ENCODE measurements at places on chromosomes 1 and 21. TPM values are rescaled to one million over a fixed set of nuclear protein-coding genes. Genes with fewer than 3 reads are reported as not detected.

GRCh38 chr21:25025596-25025995, 581.7 kb downstream of the MRPL39 start:
- no peak for DNase-seq

The SLC2A5 gene
- 63.8 TPM for total RNA-seq

The KCND3 gene
- under 0.01 TPM for total RNA-seq

The TSPAN1 gene
- not detected for total RNA-seq

The SPRR2F gene
- not detected for total RNA-seq

DNA sequence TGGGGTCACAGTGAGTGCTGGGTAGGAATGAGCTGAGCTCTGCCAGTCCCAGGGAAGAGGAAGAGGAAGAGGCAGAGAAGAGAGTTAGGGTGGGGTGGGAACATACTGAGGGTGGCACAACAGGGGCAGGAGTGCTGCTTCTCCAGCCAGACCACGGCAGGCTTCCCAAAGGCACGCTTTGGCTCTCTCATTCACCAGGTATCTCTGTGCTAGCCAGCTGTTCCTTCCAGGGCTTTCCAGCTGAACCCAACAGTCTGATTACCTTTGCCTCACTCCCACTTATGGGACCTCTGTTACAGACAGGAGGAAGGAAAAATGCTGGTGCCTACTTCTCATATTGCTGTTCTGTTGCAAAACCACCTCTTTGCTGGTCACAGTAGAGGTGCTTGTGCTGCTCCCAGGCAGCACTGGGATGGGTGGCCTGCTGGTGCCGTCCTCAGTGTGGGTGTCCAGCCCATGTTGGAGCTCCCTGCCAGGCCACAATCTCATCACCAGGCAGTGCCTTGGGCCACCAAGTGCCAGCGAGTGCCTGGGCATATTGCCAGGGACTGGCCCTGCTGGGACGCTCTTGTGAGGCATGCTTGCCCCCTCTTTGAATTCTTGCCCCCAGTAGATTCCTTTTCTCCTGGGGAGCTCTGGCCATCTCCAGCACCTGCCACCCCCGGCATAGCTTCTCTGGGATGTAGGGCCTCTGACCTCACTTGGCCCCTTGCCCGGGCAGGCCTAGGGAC, 2.1 kb downstream of the ADORA1 start:
- DNase-seq: no peak

GRCh38 chr1:150749720-150750311, 15.8 kb downstream of the CTSS start:
- DNase-seq: no peak

GRCh38 chr21:23936224-23936623, 1671.1 kb downstream of the MRPL39 start:
- DNase-seq: no peak

GRCh38 chr1:201597551-201598230, 58.8 kb downstream of the NAV1 start:
- DNase-seq: peak; percentile 77

DNA sequence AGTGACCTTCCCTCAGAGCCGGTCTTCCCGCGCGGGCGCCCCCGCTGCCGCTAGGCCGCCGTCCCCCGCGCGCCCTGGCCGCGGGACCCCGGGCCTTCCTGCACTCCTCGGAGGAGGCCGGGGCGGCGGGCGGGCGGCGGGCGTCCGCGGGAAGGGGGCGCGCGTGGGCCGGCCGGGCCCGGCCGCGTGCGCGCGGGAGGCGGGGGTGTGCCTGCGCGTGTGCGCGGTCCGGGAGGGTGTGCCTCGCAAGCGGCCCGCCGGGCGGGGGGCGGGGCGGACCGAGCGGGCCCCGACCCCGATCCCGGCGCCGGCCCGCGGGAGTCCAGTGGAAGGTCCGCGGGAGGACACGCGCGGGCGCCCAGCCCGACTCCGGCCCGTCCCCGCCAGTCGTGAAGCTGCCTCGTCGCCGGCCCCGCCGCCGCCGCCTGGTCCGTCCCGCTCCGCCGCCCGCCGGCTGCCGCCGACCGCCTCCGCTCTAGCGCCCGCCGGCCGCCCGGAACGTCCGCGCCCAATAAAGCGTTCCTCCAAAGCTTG, 438 bp downstream of the MRPS6 start:
- peak; percentile 42 for DNase-seq

The ATF3 gene
- 45.0 TPM for total RNA-seq

GRCh38 chr1:155029513-155030242, 3.9 kb downstream of the DCST2 start:
- no peak for DNase-seq
